ENCODE measurements at places on chromosomes 11 and 22.

GRCh38 chr11:1194231-1194976 is 28.5 kb upstream of the MUC5B start:
- no peak for DNase-seq

GRCh38 chr11:3229673-3230630 is 2.3 kb downstream of the MRGPRE start:
- no peak for DNase-seq

- no peak for DNase-seq
Measured at GRCh38 chr11:109961261-109961660, 131.9 kb upstream of the ZC3H12C start.

GRCh38 chr22:44357296-44357965 is 44.7 kb upstream of the SHISAL1 start:
- DNase-seq, result no peak

- DNase-seq, result no peak
Measured at GRCh38 chr11:70688142-70688541, 289.8 kb downstream of the CTTN start.

- no peak for DNase-seq
Measured at GRCh38 chr11:79291948-79292347, 148.9 kb downstream of the TENM4 start.

DNA sequence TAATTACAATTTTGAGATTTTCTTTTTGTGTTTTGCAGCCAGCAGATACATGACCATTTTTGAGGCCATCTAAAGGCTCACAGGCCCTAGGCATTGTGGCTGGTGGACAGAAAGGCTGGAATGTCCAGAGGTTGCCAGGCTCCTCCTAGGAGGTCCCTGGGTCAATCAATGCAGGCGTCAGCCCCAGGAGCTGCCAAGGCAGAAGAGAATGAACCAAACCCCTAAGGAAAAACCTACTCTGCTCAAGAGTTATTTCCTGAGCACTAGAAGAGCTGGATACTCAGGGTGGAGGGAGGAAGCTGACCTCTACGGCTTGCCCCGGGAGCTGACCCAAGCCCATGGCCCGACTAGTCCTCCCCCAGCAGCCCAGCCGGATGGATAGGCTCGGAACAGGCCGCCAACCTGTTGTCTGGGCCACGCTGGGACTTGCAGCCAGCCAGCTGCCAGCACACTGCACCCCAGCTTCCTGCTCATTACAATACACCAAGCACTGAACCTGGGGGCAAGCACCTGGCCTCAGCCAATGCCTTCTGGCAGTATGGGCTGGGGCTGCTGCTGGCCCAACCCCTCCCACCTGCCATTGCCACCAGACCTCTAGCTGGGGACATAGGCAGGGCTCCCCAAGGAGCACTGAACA is 5.7 kb upstream of the SCGB1A1 start:
- no peak for DNase-seq

DNA sequence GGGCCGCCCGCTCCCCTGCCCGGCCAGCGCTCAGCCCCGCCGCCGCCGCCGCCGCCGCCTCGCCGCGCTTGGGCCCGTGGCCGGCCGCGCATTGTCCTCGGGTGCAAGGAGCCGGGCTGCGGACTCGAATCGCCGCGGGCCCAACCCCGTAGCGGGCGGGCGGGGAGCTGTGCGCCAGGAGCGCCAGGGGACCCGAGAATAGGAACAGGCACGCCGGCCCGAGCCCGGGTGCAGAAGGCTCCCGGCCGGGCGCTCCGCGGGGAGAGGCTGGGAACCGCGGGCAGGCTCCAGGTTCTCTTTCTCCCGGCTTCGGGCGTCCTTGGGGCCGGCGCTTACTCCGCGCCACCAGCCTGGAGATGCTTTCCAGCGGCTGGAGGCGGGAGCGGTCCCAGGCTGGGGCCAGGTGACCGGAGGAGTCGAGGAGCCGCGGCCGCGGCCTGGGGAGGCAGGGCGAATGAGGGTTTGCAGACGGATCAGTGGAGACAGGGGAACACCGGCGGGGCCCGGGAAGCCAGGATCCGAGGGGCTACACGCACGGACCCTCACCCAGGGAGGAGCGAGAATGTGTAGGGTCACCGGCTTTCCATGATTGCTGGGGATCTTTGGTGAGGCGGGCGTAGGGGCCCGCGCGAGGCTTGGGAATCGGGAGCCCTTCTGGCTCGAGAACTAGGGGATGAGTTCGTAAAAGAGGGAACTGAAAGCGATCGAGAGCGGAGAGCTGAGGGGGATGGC is 726 bp downstream of the PKNOX2 start:
- DNase-seq, result no peak

GRCh38 chr22:38444783-38445182 is 10.2 kb downstream of the KCNJ4 start:
- DNase-seq, result no peak

DNA sequence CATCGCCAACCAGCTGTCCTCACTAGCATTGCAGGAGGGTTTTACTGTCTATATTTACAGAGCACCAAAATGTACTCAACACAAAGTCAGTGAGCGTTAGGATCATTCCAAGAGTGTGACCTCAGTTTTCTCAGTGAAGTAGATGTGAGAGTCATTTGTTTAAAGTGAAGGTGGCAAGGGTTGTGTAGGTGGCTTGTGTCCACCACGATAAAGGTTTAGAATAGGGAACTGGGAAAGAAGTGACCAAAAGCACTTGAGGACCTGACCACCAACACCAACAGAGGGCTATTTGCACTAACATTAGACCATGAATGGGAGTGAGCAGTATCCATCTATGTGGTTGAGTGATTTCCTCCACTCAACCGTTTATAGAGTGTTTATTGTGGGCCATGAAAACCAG is 152.5 kb upstream of the POU2AF2 start:
- no peak for DNase-seq

DNA sequence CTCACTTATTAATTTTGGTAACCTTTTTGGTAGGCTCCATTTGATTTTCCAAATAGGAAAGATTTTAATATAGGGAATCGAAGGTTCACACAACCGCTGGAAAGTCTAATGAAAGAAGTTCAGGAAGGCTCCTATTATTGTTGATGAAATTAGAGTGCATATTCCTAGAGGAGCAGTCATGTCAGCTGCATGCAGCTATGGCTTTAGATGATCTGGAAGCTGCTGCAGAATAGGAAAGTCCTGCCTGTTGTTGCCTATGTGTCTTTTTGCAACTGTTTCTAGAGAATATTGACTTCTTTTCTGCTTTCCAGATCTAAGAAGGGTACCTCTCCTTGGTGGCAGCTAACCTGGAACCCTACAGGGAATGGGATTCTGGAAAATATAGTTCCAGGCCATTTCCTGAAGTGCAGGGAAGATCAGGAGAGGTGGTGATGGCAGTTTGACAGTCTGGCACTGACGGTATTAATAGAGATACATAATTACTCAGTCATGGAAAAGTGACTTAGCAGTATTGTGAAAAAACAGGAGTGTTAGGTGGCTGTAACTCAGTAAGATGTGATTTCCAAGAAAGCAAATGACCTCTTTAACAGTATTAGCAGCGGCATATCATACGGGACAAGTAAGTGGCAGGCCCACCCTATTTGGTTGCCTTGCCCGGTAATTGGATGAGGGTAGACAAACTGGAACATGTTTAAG is 54.0 kb downstream of the TNRC6B start:
- no peak for DNase-seq

DNA sequence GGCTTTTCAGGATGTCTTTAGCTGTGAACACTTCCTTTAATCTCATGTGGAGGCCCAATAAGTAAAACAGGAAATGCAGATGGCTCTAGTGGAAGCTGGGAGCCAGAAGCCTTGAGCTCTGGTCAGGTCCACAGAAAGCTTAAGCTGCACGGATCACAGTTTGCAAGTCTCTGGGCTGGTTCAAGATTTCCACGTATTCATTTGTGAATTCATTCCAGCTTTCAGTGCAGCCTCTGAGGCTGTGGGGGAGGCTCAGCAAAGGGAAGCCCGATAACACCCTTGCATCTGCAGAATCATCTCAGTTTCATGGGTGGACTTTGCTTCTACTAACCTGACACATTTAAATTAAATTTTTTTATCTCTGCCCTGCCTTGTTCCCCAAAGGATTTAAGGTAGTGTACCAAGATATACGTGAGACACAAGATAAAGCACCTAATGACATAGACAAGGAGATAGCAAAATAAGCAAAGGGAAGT is 65.6 kb downstream of the ISX start:
- DNase-seq, result no peak

GRCh38 chr11:88295028-88295427 is 42.5 kb downstream of the CTSC start:
- no peak for DNase-seq

DNA sequence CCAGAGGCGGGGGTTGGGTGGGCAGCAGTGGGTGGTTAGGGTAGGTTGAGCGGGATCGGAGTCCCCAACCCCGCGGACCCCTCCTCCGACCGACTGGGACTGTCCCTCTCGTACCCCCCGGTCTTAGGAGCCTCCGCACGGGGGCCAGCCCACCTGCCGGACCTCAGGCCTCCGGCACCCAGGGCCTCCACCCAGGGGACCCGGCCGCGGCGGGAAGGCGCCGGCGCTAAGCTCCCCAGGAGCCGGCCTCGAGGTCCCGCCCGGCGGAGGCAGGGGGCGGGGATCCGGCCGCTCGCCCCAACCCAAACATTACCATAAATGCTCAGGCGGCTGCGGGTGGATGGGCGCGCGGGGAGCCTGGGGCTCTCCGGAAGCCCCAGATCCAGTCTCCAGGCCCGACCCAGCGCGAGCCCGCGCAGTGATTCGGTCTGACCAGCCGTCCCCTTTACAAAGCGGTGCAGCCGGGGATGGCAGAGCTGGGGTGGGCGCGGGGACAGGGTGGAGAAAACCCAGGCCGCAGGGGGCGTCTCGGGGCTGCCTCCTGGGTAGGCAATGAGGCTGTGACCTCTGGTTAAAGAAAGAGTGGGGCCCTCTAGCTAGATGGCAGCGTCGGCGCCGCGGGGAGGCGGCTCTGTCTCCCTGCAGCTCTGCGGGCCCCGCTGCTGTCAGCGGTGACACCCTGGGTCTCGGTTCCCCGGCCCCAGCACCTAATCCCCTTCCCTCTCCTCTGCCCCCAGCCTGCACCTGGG is 4.0 kb upstream of the MCAM start:
- peak; percentile 39 for DNase-seq

DNA sequence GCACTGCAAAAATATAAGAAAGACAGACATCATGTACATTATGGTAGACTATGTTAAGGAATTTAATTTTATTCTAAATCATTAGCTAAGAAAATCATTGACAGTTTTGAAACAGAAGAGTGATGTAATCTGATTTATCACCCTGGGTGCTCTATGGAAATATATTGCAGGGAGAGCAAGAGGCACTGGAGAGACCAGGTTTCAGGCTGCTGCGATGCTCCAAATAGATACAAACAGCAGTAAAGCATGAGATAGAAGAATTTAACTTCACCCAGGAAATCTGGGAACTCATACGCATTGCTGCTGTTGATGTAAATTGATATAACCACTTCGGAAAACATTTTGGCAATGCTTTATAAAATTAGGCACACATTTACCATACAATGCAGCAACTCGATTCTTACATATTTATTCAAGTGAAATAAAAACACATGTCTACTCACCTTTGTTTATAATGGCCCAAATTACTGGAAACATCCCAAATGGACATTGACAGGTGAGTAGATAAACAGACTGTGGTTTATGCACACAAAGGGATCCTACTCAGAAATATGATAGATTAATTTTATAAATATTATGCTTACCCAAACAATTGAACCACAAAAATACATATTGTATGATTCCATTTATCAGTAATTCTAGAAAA is 535.1 kb upstream of the CHORDC1 start:
- DNase-seq, result no peak

- peak; percentile 90 for DNase-seq
Measured at GRCh38 chr22:37566903-37567798, 6.9 kb downstream of the CDC42EP1 start.

- DNase-seq, result no peak
Measured at GRCh38 chr22:36478966-36479365, 2.5 kb downstream of the TXN2 start.

DNA sequence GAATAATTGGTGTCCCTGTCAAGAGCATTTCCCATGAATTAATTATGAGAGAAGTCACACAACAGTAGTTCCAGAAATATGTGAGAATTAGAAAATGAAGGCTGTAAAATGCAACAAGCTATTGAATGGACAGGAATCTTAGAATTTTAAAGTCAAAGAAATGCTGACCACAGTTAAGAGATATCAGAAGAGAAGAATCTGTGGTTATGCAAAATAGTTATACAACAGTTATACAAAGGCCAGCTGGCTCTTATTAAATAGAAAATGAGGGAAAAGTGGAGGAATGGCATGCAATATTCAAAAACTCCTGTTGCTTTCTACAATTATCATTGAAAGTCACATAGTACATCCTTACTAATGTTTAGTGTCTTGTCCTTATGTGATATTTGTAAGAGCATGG is 27.4 kb downstream of the CASP12 start:
- no peak for DNase-seq

GRCh38 chr11:34134765-34135164 is 29.3 kb downstream of the NAT10 start:
- no peak for DNase-seq

GRCh38 chr11:119691020-119691666 is 37.9 kb downstream of the NECTIN1 start:
- DNase-seq, result no peak

GRCh38 chr22:46458525-46458924 is 78.9 kb downstream of the CELSR1 start:
- DNase-seq, result no peak

GRCh38 chr11:13168271-13168670 is 109.3 kb upstream of the BMAL1 start:
- DNase-seq, result no peak

DNA sequence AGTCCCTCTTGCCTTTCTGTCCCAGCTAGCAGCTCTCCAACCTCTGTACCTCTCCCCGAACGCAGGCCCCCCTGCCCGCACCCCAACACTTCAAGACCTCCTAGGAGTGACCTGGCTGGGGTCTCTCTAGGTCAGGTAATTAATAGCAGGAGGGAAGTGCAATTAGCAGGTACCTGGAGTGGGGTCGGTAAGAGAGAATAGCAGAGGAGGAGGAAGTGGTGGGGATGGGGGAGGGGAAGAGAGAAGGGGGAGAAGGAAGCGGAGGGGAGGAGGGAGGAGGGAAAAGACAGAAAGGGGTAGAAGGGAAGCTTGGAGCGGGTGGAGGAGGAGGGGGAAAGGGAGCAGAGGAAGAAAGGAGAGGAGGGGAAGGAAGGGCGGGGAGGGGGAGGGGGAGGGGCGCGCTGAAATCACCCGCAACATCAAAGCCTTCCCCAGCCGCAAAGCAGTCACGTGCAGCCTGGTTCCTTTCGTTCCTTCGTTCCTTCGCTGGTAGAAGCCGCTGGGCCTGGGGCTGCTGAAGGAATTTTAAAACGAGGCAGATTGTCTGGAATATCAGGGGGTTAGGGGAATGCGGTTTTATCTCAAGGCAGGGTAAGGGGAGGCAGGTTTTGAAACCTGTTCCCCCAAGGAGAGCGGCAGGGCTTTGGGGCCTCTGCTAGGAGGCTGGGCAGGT is 29.3 kb upstream of the TCF20 start:
- peak; percentile 30 for DNase-seq

DNA sequence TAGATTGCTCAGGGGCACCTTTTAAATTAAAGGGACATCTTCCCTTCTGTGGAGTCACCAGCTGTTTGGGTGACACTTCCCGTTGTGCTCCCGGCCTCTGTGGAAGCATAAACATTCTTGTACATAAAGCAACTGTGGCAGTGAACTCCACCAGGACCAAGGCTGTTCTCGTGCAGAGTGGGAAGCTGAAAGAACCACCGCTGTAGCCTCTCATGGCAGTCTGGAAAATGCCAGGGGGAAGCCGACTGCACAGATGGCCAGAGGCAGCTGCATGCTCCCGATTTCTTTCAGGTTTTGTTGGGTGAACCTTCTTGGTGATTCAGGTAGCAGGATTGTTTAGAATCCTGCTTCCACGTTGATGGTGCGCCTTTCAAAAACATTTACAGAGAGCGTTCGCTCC is 10.3 kb downstream of the UBASH3B start:
- DNase-seq, result no peak
